Fibroblast of skin of left biceps (primary cell): ENCODE measurements at places on chromosomes 5 and 9.

DNA sequence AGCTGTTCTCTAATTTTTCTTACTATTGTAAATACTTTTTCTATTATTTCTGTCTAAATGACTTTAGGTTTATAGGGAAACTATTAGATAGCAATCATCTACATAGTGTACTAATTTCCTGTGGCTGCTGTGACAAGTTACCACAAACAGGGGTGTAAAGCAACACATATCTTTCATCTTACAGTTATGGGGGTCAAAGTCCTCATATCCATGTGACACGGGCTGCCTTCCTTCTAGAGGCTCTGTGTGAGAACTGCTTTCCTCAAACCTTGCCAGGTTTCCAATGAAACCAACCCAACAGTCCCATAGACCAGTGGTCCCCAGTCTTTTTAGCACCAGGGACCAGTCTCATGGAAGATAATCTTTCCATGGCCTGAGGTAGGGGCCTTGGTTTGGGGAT, 189.1 kb downstream of the ROR2 start:
- DNase-seq: no peak

DNA sequence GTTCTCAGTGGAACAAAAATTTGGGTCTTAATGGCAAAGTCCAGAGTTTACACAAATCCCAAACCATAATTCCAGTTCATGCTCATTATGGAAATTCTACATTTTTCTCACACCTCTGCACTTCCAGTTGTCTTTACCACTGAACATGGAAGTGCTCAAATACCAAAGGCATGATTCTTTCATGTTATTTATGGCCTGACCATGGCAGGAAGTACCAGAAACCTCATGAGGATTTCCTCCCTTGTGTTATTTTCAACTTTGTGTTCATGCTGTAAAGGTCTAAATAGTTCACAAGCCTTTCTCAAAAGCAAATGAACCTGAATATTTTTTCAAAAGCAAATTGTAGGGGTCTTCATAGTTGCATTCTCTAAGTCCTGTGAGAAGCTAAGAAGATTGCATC, 82.0 kb upstream of the ITGA1 start:
- DNase-seq: peak; percentile 9

- no peak for DNase-seq
Measured at GRCh38 chr5:17012289-17012688, 76.2 kb upstream of the MYO10 start.

DNA sequence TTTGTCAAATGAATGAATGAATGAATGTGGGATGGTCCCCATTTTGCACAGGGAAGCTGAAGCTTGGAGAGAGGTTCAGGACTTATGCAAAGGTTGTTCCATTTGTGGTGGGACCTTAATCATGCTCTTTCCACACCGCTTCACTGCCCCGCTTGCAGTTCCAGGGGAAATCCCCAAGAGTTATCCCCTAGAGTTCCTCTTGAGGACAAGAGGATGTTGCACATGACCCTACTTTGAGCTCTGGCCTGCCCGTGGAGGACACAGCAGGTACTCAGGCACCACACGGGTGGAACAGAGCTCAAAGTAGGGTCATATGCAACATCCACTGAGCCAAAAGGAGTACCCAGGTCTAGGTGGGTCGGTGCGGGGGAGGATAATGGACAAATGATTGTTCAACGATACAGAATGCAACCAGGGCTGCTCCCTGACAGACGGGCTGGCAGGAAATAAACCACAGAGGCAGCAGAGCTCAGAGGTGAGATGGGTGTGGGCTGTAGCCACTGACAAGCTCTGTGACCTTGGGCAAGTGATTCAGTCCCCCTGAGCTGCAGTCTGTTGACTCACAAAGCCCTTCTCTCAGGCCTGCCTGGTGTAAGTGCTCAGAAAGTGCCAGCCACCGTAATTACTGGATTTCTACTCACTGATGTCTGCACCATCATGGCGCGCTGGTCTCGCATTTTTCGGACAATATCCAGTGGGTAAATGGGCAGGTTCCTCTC, 60.3 kb upstream of the EPB41L4B start:
- DNase-seq: no peak
